ENCODE measurements at places on chromosomes 2 and 18. TPM values are rescaled to one million over a fixed set of nuclear protein-coding genes. Genes with fewer than 3 reads are reported as not detected.

The NTSR2 gene
- not detected for total RNA-seq

The RAMP1 gene
- total RNA-seq = 2.6 TPM

The SMPD4 gene
- 31.0 TPM for total RNA-seq

The CHRNA1 gene
- total RNA-seq = not detected

All from smooth muscle cell of trachea (primary cell).